ENCODE measurements at places on chromosomes 7 and 10.

- no peak for DNase-seq
Observed at GRCh38 chr7:47581438-47581803, 490 bp downstream of the TNS3 start.

GRCh38 chr7:111662386-111662785, 100.1 kb upstream of the IMMP2L start:
- DNase-seq, result no peak

DNA sequence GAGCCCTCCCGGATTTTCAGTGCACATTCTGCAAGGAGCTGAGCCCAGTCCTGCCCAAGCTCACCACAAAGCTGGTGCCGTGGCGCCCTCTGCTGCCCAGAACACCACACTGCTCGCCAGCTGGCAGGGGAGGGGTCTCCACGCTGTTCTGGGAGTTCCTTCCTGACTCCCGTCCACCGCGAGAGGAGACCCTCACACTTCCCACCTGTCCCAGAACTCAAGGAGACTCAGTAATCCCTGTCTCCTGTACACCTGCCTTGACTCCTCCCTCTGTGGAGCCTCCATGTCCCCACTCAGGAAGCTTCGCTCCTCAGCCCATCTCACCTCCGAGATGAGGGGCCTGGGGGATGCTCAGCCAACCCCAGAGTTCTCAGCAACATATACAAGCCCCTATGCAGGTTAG, 11.3 kb downstream of the C10orf105 start:
- peak; percentile 78 for DNase-seq

DNA sequence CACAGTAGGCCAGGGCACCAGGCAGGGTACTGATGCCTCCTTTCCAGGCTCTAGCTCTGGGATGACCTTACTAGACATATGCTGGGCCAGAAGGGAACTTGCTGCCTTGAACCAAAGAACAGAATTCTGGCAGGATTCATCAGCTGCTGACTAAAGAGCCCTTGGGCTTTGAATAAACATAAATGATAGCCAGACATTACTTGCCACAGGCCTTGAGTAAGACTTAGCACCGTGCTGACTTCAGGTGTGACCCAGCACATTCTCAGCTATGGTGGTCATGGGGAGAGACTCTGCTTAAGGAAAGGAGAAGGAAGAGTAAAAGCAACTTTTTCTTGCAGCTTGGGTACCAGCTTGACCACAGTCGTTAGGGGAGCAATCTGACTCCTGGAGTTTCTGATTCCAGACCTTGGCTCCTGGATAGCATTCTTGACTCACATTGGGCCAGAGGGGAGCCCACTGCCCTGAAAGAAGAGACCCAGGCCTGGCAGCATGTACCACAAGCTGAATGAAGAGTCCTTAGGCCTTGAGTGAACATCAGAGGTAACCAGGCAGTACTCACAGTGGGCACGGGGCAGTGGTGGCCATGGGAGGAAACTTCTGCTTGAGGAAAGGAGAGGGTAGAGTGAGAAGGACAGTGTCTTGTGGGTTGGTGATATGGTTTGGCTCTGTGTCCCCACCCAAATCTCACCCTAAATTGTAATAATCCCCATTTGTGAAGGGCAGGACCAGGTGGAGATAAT, 926.1 kb upstream of the SORCS1 start:
- no peak for DNase-seq

DNA sequence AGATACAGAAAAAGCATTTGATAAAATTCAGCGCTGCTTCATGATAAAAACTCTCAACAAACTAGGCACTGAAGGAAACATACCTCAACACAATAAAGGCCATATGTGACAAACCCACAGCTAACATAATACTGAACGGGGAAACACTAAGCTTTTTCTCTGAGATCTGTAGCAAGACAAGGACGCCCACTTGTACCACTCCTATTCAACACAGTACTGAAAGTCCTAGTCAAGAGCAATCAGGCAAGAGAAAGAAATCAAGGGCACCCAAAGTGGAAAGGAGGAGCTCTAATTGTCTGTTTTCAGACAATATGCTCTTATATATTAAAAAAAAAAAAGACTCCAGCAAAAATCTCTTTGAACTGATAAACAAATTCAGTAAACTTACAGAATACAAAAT, 13.3 kb downstream of the DIP2C start:
- DNase-seq, result no peak

DNA sequence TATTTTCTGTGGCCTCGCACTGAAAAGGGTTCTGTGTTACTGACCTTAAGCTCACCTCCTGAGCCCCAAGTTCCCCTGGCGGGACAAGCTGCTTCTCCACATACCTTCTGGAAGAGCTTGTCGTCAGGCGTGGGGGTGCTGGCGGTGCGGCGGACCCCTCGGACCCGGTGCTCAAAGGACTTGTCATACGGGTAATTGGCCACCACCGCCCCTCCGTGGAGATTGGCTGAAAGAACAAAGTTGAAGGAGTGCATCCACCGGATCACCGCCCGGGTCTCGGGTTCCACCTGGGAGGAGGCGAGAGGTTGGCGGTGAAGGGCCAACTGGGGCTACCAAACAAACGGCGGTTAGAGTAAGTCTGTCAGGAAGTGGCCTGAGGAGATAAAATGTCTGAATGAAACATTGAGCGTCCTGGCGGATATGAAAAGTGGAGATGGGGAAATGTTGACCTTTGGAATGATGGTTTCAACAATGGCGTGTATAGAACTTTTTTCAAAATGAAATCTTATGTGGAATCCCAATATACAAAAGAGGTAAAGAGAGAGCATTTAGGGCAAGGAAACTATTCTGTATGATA, 16.5 kb downstream of the CPN1 start:
- DNase-seq, result no peak

- peak; percentile 71 for DNase-seq
Observed at GRCh38 chr10:31083765-31084184, 52.1 kb upstream of the ZNF438 start.

DNA sequence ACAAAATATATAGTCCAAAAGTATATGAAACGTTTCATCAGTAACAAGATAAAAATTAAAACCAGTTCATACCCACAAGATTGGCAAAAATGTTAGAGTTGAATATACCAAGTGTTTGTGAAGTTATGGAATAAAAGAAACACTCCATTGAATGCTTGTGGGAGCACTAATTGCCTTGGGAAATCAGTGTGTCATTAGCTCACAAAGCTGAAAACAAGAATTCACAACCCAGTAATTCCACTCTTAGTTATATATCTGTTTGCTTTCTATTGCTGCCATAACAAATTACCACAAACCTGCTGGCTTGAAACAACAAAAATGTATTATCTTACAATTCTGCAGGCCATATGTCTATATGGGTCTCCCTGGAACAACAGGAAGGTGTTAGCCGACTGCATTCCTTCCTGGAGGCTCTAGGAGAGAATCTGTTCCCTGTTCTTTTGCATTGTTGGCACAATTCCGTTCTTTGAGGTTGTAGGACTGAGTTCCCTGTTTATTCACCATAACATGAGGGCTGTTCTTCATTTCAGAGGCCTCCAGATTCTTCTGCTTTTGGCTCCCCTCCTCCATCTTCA, 45.7 kb downstream of the SEM1 start:
- DNase-seq, result no peak

GRCh38 chr10:120511165-120511564, 54.1 kb downstream of the PLPP4 start:
- DNase-seq, result no peak

GRCh38 chr7:135964274-135964673, 12.9 kb downstream of the MTPN start:
- no peak for DNase-seq

DNA sequence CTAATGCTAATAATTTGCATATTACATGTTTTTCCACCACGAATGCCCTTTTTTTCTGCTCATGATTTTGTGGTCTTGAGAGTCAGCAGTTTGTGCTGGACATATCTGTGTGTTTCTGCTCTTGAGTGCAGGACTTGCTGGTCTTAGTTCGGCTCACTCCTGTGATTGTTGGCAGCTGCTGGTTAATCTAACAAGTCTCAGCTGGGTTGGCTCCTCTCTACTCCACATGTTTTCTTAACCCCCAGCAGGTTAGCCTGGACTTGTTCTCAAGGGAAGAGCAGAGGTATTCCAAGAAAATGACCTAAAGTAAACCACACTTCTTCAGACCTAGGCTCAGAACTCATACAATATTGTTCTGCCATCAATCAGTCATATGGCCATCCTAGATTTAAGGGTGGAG, 1238.9 kb downstream of the XPNPEP1 start:
- no peak for DNase-seq

DNA sequence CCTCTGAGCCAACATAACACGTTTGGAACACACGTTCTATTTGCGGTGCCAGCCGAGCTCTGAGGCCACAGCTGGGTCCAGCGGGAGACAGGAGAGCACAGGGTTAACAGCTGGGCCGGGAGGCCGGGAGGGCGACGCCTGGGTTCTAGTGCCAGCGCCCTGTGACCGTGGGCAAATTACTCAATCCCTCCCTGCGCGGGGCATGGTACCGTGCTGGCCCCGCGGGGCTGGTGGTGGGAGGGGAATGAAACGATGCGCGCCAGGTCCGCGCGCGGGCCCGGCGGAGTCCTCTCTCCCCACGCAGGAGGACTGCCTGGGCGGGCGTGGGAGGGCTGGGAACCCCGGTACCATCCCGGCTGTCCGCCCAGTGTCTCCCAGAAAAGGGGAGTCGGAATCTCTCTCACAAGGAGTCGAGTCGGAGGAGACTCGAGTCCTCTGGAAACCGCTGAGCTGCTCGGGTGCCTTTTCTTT, 30.4 kb downstream of the LEP start:
- no peak for DNase-seq
